Fibroblast of lung (primary cell): ENCODE measurements at places on chromosomes 1 and 21.
A peak's percentile ranks its signal among the peaks of the same experiment; 100 is the strongest.

DNA sequence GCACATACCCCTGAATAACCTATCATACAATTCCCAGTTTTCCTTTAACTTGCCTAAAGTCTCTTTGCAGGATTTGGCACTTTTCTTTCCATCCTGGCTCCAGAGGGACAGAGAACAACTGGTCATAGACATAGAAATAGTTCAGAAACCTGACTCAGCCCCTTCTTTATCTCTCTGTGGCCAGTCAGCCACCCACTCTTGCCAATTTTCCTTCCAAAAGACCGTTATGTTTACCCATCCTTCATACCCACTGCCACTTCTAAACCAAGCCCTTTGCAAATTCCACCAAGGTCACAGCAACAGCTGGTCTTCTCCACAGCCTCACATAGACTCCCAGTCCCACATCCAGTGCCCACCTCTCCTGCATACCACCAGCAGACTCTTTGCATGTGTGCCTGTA is 127.2 kb upstream of the FGGY start:
- DNase-seq, result peak; percentile 42

GRCh38 chr1:67062412-67062811 is 8.5 kb upstream of the SLC35D1 start:
- DNase-seq, result no peak

DNA sequence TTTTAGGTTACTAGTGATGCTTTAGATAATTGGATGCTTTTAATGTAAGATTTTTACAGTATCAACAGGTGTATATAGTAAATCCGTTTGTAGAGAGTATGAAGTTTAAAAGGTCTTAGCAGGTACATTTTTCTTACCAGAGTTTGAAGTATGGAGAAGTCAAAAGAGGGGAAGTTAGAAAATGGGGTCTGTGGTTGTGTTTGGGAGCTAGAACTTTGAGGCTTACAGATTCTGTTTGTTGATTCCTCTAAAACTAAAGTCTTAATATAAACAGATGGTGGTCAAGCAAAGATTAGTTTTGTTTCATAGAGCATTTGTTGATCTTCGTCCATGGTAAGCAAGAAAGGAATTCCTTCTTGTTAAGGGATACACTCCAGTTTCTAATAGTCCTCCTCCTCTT is 35.8 kb downstream of the CDC42 start:
- DNase-seq, result no peak

GRCh38 chr1:45552331-45552730 is 1.7 kb downstream of the AKR1A1 start:
- no peak for DNase-seq

DNA sequence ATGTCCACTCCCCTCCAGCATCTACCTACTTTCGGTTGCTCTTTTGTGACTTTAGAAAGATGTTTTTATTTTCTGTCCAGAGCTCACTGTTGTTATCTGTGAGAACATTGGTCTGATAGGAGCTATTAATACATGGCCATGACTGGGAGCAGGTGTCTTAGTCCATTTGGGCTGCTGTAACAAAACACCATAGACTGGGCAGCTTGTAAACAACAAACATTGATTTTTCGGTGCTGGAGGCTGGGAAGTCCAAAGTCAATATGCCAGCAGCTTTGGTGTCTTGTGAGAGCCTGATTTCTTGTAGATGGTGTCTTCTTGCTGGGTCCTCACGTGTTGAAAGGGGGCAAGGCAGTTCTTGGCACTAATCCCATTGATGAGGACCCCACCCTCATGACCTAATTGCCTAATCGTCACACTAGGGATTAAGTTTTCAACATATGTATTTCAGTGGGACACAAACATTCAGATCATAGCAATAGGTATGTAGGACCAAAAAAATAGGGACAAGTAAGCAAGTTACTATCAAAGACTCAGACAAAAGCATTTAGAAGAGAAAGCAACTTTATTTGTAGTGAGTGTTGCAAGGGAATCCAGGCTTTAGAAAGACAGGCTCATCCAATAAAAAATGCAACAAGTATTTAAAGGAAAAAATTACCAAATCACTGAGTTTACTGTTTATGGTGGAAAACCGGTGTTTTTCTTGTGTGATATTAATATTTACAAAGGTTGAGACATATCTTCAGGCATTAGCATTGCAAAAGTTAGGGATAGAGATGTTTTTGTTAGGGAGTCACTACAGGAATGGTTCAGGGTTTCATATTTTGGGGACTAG is 55.2 kb upstream of the WDR26 start:
- no peak for DNase-seq

GRCh38 chr1:39087435-39087834 is 61.3 kb downstream of the NDUFS5 start:
- DNase-seq, result no peak

- no peak for DNase-seq
These were observed 159.6 kb upstream of the COL11A1 start for GRCh38 chr1:103267893-103268292.

DNA sequence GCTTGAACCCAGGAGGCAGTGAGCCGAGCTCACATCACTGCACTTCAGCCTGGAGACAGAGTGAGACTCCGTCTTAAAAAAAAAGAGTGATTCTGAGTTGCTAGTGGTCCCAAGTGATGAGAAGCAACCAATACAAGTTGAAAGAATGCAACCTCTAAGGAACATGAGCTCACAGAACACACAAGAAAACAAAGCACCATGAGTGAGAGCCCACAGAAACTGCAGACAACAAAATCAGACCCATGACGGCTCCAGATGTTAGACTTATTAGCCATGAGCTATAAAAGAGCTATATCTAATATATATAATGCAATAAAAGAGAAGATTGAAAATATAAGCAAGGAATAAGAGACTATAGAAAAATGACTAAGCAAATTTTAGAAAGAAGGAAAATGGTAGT is 50.0 kb downstream of the MATN1 start:
- DNase-seq, result no peak

- DNase-seq, result no peak
These were observed 9.3 kb downstream of the PADI3 start for GRCh38 chr1:17258116-17258757.

DNA sequence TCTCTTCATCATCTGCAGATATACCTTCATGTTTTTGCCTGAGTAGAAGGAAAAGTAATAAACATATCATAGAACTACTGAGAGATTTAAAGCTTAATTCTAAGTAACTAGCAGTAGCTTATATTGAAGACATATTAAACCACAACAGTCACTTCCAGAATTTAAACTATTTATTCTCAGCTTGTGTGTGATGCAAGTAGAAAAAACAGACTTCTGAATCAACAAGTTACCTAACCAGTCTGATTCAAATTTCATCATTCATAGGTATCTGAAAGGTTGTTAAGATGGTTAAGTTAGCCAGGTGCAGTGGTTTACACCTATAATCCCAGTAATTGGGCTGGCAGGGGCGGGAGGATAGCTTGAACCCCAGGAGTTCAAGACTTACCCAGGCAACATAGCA is 41.9 kb downstream of the SPAG17 start:
- peak; percentile 29 for DNase-seq

DNA sequence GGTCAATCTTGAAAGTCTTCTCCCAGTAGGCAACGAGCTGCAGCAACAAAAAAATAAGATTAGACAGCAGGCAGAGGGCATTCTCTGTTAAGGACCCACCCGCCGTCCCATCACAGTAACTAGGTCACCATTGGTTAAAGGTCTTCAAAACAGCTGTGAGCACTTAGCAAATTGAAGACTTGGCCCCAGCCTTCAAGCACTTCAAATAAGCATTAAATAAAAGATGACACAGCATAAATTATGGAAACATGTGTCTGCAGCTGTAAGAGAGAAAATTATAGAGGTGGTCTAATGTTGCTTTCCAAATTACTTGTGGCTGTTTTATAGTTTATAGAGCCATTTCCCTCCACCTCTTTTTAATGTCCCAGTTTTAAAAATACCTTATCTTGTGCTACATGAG is 61.2 kb downstream of the VANGL1 start:
- no peak for DNase-seq
